PC-3 (cell line): ENCODE measurements at places on chromosomes 16 and 17. TPM values are rescaled to one million over a fixed set of nuclear protein-coding genes. Genes with fewer than 3 reads are reported as not detected.

The SGF29 gene
- total RNA-seq = 22.3 and 25.9 TPM in 2 replicates

The DLX4 gene
- total RNA-seq = 0.35 and 0.44 TPM in 2 replicates

The CCP110 gene
- total RNA-seq = 5.4 and 10.0 TPM in 2 replicates

The ANKFN1 gene
- total RNA-seq = not detected in 2 replicates

The CUEDC1 gene
- total RNA-seq = 31.6 and 53.4 TPM in 2 replicates

The CDK5RAP3 gene
- 193 and 209 TPM in 2 replicates for total RNA-seq

The USH1G gene
- 0.04 TPM in 1 of 2 replicates, not detected in the other for total RNA-seq

The TEX19 gene
- total RNA-seq = 0.46 and 1.2 TPM in 2 replicates

The SPIRE2 gene
- 12.3 and 13.2 TPM in 2 replicates for total RNA-seq

The NKD1 gene
- total RNA-seq = 0.06 and 0.07 TPM in 2 replicates

The SLC6A2 gene
- total RNA-seq = not detected in 2 replicates

The RNU2-1 gene
- not detected in 2 replicates for total RNA-seq

The EPOP gene
- total RNA-seq = 12.6 and 17.7 TPM in 2 replicates

The IRX6 gene
- total RNA-seq = not detected in 2 replicates

The NOG gene
- 23.9 and 30.6 TPM in 2 replicates for total RNA-seq

The WSCD1 gene
- 56.7 and 57.0 TPM in 2 replicates for total RNA-seq

The PRRT2 gene
- total RNA-seq = 0.35 and 0.40 TPM in 2 replicates

The ITGAX gene
- not detected in 2 replicates for total RNA-seq

The TPSB2 gene
- total RNA-seq = not detected in 2 replicates

The HSD3B7 gene
- total RNA-seq = 12.0 and 16.3 TPM in 2 replicates

The APOBR gene
- total RNA-seq = 0.04 TPM in 1 of 2 replicates, not detected in the other

The KRTAP2-2 gene
- not detected in 2 replicates for total RNA-seq

The KRT31 gene
- total RNA-seq = not detected in 2 replicates

The QRICH2 gene
- total RNA-seq = 2.2 and 5.7 TPM in 2 replicates
